ENCODE measurements at places on chromosomes 6 and 20.

GRCh38 chr20:64107736-64108457, 532 bp upstream of the NPBWR2 start:
- DNase-seq = no peak

DNA sequence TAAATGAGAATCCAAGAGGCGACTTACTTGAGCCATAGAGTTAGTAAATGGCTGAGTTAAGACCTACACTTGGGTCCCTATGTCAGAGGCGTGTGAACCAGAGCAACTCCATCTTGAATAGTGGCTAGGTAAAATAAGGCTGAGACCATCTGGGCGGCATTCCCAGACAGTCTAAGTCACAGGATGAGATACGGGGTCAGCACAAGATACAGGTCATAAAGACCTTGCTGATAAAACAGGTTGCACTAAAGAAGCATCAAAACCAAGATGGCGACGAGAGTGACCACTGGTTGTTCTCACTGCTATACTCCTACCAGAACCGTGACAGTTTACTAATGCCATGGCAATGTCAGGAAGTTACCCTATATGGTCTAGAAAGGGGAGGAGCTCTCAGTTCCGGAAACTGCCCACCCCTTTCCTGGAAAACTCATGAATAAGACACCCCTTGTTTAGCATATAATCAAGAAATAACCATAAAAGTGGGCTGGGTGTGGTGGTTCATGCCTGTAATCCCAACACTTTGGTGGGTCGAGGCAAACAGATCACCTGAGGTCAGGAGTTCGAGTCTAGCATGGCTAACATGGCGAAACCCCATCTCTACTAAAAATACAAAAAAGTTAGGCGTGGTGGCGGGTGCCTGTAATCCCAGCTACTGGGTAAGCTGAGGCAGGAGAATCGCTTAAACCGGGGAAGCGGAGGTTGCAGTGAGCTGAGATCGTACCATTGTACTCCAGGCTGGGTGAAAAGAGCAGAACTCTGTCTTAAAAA, 43.9 kb upstream of the EEF1A1 start:
- no peak for DNase-seq

DNA sequence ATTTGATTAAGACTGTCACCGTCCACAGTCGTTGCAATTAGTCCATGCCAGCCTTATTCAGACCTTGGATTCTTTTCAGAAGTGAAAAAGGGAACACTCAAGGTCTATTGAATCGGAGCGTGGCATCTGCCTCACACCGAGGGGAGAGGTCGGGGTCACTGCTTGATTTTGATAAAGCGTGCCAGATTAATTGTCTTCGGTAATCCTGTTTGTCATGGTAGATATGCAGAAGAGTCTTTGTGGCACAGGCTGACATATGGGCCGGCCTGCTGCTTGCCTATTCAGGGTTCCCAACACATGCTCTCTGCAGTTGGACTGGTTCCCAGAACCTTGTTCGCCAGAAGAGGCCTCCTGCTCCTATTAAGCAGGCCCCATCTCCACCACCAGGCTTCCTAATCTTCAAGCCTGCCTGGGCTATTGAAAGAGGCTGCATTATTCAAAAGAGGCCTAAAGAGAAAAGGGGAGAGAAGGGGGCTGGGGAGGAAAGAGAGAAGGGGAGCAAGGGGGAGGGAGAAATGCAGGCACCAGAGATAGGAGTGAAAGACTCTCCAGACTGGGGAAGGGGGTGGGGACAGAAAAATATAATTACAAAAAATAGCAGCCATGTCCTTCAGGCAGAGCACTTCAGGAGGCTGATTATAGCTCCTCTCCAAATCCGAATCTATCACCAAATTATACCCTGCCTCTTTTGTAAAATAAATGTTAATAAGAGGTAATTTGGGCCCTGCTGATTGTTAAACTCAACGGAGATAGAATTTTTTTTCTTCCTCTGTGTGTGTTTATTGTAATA, 611.3 kb downstream of the HDGFL1 start:
- no peak for DNase-seq

DNA sequence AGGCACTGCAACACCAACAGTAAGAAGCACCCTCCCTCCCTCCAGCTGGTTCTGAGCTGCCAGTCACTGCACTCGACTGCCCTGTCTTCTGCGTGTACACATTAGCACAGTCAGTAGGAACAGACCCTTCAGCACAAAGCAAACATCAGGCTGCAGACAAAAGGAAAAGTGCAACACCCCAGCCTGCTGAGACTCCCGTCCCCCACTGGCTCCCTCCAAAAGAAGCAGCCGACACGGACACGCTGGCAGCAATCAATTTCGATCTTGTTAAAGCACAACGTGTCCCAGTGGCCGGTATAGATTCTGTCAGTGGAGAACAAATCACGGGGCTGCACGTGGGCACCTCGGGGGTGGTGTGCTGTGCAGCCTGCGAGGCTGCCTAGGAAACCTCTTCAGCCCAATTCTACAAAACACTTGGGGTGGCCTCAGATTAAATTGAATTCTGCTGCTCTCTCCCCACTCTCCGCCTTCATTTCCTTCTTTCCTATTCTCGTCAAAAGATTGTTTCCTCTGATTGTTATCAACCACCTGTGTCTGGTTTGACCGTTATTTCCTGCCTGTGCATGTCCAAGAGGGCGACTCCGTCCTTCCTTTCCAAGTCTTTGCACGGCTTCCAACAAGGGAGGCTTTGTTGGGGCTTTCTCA, 38.7 kb downstream of the TRAF3IP2 start:
- DNase-seq = no peak

DNA sequence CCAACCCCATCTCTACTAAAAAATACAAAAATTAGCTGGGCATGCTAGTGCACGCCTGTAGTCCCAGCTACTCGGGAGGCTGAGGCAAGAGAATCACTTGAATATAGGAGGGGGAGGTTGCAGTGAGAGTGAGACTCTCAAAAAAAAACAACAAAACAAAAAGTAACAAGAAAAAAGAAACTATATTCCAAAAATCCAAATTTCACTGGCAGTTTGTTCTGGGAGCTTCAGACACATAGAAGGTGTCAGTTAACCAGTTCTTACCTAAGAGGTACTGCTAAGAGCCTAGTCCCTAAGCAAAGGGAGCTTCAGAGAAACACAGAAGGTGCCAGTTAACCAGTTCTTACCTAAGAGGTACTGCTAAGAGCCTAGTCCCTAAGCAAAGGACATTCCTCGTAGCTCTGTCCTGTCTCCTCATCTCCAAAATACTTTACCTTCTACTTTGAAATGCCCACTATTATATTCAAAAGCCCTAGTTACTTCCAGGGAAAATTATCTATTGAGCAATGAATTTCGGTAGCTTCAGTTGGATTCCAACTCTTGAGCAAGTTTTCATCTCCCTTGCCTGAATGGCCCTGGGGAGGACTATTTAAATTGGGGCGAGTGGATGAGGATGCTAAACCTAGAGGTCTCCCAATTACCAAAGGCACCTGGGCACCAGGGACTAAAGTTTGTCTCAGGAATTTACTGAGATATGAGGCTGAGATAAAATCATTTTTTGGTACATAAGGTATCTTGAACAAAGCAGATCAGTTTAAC, 41.0 kb downstream of the HFE start:
- DNase-seq = no peak
